ENCODE measurements at places on chromosomes 2 and 18. TPM values are rescaled to one million over a fixed set of nuclear protein-coding genes. Genes with fewer than 3 reads are reported as not detected.

The MYO7B gene
- not detected for total RNA-seq

The STARD7 gene
- total RNA-seq = 200 TPM

The SRD5A2 gene
- total RNA-seq = not detected

The TET3 gene
- 21.1 TPM for total RNA-seq

The OR6B2 gene
- total RNA-seq = not detected

The UGT1A3 gene
- not detected for total RNA-seq

The TMEM247 gene
- total RNA-seq = not detected

The PLEK gene
- not detected for total RNA-seq

The PID1 gene
- 3.3 TPM for total RNA-seq

The APOB gene
- total RNA-seq = 0.61 TPM

The PRADC1 gene
- total RNA-seq = 7.5 TPM

The TMEM178A gene
- 14.0 TPM for total RNA-seq

The TUBB8B gene
- total RNA-seq = 0.36 TPM

The KCNG2 gene
- 0.19 TPM for total RNA-seq

The CFC1 gene
- total RNA-seq = 0.31 TPM

The UGT1A10 gene
- total RNA-seq = not detected

The ACYP2 gene
- 4.4 TPM for total RNA-seq

The EIPR1 gene
- total RNA-seq = 26.2 TPM

The ASXL3 gene
- total RNA-seq = 1.3 TPM

The IGFBP5 gene
- 2.5 TPM for total RNA-seq
